GF-D8 (cell line): ENCODE measurements at places on chromosomes 2 and 18.

- no peak for DNase-seq
Observed at GRCh38 chr2:189231719-189232323, 52.3 kb upstream of the COL5A2 start.

DNA sequence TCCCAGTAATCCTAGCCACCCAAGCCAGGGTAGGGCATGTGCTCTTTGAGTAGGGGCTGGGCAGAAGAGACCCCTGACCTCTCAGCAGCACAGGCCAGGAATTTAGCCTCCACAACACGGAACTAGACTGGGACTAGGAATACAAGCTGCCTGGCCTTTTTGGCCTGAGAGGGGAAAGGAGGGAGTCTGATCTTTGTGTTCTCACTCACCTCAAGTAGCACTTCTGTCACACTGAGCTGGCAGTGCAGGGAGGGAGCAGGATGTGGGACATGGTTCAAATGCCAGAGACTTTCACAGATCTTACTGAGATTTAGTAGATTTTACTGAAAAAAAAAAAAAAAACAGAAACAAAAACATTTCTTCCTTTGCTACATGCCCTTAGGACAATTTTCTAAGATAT is 395.2 kb downstream of the CMPK2 start:
- no peak for DNase-seq

DNA sequence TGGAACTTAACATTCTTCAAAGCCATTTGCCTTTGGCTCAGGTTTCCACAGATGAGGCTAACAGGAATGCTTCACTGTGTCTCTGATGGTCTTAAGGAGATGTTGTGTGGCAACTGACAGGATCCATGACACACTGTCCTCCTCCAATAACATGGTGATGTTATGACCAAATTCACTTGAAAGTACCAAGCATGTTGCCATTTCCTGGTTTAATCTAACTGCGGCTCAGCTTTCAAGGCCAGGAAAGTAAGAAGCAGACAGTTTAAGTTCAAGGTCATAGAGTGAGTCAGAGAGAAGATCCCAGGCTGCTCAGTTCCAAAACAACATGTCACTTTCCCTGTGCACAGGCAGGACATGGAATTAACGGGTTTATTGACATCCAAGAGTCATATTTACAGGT is 513.6 kb downstream of the STK39 start:
- DNase-seq: no peak

- no peak for DNase-seq
Observed at GRCh38 chr18:23619388-23619881, 33.1 kb upstream of the NPC1 start.

DNA sequence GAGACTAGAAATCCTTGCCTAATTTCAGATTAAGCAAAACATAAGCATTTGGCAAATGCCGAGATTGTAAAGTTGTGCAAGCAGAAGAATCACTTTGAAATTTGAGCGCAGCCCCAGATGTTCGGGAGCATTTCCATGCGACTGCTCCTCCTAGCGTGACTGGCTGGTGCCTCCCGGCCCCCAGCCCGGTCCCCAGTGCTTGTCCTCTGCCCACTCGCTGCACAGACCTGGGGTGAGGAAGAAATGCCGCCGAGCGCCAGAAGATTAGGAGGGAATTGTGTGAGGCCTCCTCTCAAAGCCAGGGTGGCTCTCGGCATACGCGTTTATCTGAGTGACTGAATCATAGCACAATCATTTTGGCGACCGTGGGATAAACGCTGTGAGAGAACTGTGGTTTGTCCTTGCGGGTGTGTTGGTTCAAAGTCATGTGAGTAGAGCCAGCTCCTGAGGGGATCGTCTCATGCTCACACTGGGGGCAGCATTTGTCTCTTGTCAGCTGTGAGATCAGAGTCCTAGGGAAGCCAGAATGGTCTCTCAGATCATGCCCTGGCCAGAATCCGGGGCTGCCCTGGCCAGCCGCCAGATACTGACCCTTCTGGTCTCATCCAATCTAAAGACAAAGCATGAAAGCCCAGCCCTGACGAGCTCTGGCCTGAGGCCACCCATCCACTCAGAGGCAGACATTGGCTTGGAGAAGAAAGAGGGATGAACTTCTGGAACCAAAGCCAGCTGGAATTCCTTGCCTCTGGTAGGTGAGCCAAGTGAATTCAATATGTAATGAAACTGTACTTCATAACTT is 189.3 kb downstream of the SH3RF3 start:
- DNase-seq: no peak

DNA sequence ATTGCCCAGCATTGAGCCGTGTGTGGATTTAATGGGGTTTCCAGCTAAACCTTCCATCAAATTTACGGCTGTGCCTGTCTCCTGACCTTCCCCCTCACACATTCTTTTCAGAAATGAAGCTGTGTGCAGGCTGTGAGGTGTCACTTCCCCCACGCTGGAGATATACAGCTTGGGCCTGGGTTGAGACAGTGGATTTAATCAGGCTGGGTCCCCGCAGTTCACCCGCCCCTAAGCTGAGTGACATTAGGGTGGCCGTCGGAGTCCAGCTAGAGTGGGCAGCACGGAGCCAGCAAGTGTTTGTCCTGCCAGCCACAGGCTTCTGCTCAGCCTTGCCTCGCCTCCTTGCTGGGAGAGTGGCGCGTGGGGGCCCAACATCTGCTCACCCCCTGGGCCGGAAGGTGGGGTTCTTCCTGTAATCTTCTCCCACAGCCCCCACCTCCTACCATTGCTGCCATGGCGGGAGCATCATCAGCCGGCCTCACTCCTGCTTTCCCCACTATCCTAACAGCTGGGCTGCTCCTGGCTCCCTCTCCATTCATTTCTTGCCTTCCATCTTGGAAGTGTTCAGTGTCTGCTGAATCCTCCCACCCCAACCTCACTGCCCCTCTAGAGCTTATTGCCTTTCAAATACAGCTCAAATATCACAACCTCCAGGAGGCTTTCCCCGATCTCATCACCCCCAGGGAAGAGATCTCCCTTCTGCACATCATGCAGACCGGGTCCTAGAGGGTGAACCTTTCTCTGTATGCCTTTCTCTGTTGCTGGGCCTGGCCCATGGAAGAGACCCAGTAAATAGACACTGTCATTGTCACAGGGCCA is 149.0 kb downstream of the GLI2 start:
- DNase-seq: no peak

DNA sequence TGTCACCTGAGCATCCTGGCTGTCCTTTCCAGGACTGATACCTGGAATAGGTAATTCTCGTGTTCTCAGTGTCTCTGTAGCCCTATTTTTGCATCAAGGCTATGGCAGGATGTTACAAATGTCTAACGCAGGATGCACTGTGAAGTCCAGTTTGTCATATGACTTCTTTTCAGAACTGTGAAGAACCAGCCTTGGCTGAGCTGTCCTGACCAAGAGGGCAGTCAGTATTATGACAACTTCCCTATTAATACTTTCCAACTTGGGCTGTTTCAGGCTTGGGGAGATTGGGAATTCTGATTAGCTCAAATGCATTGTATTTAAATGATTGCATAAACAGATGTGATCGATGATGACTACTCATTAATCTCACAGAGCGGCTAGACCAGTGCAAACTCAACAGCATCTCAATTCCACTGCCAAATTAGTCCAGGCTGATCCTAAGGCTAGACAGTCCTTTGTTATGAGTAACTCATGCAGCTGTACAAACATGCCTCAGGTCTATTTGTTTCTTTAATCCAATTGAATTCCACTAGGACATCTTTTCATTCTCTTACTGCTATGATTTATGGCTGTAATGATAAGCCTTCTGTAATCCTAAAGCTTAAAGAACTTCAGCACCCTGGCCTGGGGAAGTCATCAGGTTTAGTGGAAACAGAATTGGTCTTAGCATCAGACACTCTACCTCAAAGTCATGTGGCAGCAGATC is 331.6 kb downstream of the KCNS3 start:
- no peak for DNase-seq

GRCh38 chr2:102050854-102051391 is 59.2 kb downstream of the IL1R2 start:
- no peak for DNase-seq

- DNase-seq: peak; percentile 43
Observed at GRCh38 chr18:77815666-77816338, 566.2 kb downstream of the GALR1 start.

- DNase-seq: no peak
Observed at GRCh38 chr2:84980263-84980983, 9.5 kb downstream of the KCMF1 start.

DNA sequence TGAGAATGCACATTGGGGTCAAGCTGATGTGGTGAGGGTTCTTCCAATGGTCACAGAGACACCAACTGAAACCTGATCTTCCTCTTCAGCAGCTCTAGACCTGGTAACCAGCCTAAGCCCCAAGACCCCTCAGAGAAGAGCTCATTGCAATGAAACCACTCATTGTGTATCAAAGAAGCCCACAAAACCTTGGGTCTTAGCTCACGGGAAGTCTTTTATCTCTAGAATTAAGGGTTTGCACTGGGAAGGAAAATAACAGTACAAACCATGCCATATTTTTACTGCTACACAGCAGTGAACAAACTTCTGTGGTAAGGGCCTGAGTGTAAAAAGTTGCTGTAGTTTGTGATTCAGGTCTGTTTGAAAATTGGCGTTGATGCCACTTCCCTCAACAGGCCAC is 8.6 kb upstream of the UBXN4 start:
- DNase-seq: no peak

GRCh38 chr2:201931951-201932350 is 101.7 kb upstream of the FZD7 start:
- DNase-seq: no peak

GRCh38 chr2:29837925-29838324 is 83.5 kb downstream of the ALK start:
- DNase-seq: no peak

DNA sequence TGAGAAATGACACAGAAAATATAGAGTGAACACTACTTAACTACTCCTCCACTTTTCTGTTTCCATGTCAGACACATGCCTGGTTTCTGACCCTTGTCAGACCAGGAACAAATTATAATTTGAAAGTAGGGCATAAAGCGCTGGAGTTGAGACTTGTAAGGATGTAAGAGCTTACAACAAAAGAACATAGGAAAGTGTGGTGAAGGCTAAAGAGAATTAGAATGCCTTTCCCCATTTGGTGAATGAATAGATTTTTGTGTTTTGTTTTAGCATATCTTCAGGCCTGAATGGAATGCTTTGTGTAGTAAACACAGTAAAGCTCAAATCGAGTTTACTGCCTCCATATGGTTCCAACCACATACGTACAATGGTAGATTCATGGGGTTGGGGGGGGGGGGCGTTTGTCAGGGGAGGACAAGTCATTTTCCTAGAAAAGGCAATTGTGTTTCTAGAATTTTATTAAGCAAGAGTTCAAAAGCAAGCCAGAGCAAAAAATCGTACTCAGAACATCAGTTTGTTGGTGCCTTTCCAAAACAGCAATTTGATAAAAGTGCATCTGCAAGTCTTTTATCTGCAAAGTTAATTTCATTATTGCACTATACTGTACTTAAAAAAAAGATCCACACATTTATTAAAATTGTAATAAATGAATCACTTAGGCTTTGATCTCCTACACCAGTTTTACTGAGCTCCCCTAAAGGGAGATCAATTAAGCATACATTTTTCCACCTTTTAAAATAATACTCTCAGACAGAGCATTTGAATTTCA is 30.9 kb downstream of the NRXN1 start:
- DNase-seq: no peak

DNA sequence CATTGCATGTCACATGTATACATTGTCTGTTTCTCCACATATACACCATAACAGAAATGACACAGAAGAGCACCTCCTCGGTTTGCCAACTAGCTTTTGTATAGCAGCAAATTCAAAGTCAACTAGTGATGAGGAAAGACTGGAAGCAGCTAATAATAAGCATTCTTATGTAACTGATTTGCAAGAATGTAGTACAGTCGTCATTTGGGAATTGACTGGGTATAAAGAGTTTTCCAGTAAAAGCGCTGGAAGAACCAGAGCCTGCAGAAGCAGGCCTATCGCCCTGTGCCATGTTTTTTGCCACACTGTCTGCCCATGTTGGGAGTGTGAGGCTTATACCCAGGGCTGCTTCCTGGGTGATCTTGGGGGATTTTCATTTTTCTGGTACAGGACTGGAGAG is 310.6 kb downstream of the GBX2 start:
- DNase-seq: no peak

- DNase-seq: no peak
Observed at GRCh38 chr2:74146929-74147726, 584 bp downstream of the BOLA3 start.

DNA sequence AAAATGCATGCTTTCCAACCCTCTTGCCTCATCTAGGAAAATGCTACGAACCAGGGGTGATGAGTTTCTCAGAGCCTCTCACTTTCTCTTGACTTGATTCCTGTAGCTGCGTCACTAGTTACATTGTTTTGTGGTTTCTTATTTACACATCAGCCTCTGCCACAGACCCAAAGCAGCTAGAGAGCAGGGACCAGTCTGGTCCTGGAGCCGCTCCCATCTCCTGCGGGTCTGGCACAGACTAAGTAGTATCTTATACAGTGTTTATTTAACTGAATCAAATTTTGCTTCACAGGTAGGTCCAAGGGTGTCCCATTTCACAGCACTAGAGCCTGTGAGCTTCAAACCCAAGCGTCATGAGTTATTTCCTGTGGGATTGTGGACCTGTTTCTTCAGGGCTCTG is 310.5 kb downstream of the MYCN start:
- no peak for DNase-seq
